Fibroblast of villous mesenchyme (primary cell): ENCODE measurements at places on chromosomes 1 and 21. TPM values are rescaled to one million over a fixed set of nuclear protein-coding genes. Genes with fewer than 3 reads are reported as not detected.

Gene TRIM67
- total RNA-seq = not detected in 2 replicates

Gene WDR4
- total RNA-seq = 14.2 and 15.1 TPM in 2 replicates

Gene SNRPE
- 38.7 and 53.1 TPM in 2 replicates for total RNA-seq

Gene RIPPLY3
- total RNA-seq = under 0.01 TPM in 1 of 2 replicates, not detected in the other

Gene AMIGO1
- total RNA-seq = 0.97 and 3.5 TPM in 2 replicates

Gene AGT
- 0.32 TPM in 1 of 2 replicates, not detected in the other for total RNA-seq
